ENCODE measurements at places on chromosomes 7 and 10.

DNA sequence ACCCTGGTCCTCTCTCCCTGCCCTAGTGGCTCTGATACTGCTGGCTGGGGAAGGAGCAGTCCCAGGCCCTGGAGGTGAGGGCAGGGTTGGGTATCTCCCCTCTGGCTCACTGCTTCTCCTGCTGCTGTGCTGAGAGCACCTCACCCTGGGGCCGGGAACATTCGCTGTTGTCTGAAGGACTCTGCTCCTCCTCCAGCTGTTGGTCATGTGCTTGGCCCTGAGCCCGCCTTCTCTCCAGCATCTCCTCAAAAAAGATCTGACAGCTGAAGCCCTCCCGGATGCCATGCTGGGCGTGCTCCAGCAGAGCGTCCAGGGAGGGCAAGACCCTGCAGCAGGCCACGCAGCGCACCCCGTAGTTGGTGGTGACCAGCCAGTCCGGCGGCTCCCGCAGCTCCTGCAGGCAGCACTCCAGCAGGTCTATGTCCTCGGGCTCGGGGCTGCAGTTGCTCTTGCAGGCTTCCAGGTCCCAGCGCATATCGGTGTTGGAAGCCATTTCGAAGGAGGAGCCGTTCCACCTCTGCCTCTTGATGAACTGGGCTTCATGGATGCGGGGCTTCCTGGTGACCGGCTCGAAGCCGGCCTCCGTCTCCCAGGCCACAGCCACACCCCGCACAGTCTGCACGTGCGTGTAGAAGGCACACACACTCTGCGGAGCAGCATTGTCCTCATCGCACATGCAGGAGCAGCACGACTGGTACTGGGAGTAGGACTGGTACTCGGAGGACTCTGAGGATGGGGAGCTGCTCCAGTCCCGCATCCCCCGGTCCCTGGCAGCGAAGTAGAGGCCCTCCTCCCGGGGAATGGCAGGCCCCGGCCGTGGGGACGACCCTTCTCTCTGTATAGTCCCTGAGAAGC is 2.1 kb downstream of the FAM170B start:
- no peak for DNase-seq

DNA sequence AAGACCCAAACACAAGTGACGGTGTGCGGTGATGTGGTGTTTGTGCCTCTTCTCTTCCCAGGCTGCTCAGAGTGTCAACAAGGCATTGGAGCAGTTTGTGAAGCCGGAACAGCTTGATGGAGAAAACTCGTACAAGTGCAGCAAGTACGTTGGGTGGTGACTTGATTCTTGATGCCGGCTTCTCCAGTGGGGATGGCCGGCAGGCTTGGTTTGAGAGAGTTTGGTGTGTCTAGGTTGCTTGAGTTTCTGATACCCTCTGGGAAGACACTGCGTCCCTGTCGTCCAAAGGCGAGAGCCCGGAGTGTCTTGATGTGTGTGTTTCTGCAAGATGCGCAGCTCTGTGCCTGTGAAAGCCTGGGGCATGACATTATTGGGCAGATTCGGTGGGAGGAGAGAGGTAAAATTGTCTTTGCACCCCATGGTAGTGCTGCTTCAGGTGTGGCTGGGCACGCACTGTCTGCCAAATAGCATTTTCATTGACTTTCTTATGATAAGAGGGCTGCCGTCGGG is 111.8 kb downstream of the ANKRD61 start:
- no peak for DNase-seq

DNA sequence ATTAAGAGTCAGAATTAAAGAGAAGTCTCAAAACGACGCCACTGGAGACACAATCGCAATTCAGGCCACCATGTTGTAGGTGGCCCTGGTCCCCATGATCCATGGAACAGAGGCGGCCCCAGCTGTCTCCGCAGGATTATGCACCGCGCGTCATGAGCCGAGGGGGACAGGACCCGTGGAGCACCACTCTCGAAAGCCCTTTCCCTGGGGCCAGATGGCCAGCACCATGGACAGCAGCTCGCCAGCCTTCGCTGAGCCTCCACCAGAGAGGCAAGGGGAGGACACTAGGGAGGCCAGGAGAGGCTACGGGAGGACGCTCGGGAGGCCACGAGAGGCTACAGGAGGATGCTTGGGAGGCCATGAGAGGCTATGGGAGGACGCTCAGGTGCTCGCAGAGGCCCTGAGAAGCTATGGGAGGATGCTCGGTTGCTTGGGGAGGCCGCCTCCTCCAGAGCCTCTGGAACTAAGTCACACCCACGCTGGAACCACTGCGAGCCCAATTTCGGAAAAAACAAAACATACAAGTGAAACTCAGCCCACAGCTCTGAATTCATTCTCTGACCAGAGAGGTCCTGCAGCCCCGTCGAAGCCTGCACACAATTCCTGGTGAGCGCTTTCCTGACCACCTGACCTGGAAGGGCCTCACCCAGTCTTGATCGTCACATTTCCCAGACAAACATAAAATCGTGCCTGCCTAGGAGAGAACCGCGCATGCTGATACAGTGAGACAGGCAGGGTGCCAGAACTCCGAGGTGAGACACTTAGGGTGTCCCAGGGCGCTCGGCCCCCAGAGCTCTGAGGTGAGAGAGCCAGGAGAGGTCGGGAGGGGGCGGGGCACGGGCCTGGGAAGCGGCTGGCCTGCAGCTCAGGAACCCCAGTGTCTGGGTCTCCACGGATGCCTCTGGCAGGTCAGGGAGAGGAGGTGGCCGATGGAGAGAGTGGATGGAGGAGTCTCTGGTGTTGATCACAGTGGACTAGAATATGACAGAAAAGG is 224.4 kb downstream of the PTPRN2 start:
- no peak for DNase-seq

DNA sequence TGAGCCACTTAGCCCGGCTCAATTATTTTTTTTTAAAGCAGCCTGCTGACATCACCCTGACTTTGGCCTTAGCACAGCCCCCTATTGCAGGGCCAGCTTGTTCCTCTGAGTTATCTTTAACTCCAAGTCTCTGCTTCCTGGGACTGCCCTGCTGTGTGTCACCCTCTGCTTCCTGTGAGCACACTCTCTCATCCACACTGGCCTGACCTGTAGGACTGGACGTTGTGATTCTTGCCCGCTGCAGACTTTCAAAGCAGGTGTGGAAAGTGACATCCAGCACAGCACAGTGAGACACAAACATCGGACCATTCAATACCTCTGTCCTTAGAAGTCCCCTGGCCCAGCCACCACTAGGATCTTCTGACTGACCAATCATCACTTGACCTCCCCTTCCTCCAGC is 26.4 kb upstream of the HSPA12A start:
- DNase-seq = no peak

DNA sequence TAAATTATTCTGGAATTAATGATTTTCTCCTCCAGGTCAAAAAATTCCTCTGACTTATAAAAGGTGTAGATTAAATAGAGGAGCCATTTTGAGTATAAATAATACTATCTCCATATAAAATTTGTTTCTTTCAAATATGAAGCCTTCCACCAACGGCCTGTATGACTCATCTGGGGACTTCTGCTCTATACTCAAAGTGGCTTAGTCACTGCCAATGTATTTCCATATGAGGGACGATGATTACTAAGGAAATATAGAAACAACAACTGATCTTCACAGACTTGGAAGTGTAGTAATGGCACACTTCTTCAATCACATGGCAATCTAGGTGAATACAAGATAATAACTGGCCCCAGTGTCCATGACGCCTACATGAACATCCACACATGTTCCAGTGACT is 335.6 kb upstream of the HGF start:
- DNase-seq = no peak

DNA sequence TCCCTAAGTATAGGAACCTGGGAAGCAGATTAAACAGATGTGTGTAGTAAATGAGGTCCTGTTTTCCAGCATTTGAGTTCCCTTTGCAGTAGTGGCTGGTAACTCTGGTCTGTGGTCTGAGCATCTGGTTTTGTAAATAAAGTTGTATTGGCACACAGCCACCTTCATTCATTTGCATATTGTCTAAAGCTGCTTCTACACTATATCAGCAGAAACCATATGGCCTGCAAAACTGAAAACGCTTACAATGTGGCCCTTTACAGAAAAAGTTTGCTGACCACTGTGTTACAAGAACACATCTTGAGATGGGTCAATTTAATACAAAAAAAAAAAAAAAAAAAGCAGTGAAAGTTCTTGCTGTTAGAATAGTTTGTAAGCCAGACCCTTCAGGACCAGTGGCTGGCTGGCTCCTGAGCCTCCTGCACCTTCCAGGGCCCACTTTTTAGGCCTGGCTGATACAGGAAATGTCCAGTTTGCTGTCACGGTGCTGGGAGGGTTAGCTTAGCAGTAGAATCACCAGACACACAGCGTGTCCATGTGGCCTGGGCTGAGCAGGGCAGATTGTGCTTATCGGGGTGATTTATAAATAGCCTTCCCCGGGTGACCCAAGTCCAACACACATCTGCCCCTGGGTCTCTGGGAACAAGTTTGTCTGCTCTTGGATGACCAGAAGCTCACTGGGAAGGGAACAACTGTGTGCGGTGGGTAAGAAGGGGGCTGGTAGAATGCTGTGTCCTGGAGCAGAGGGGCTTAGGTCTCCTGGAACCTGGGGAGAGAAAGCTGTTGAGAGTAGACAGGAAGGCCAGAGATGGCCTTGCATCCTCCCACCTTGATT is 1.4 kb downstream of the C10orf71 start:
- DNase-seq = no peak

GRCh38 chr7:132142006-132142405 is 434.3 kb downstream of the PLXNA4 start:
- no peak for DNase-seq

GRCh38 chr7:143490717-143491306 is 13.1 kb downstream of the TAS2R41 start:
- no peak for DNase-seq

- no peak for DNase-seq
These were observed 50.9 kb downstream of the DOCK1 start for GRCh38 chr10:126955934-126956711.

GRCh38 chr7:55432939-55433784 is 68.0 kb downstream of the LANCL2 start:
- no peak for DNase-seq

DNA sequence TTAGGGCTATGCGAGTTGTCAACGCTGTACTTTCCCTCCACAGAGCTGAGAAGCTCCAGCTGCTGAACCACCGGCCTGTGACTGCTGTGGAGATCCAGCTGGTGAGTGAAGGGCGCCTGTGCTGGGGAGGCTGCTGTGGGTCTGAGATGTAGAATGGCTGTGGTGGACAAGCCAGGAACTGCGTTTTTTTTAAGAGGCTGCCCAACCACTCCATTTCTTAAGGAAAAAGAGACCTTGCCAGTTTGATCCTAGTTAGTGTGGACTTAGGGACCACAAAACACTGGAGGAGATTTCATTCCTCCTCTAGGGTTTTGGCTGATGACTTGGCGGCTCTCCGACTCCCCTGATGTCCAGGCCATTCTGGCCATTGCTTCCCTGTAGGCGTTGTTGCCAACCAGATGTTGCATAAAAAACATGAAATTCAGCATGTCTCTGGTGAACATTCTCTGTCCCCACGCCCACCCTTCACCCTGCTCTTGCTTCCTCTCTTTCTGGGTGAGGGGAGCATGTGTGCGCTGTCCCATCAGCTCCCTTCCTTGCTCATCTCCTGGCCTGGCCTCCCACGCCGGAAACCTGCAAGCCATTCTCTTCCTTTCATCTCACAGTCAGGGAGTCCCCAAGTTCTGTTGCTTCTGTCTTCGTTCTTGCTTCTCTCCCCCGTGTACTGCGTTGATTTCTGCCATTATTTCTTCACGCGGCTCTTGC is 30.9 kb downstream of the CRCP start:
- DNase-seq = no peak

GRCh38 chr10:102781921-102782557 is 38.3 kb downstream of the WBP1L start:
- DNase-seq = no peak

GRCh38 chr7:69603351-69603750 is 5.1 kb downstream of the AUTS2 start:
- DNase-seq = no peak

DNA sequence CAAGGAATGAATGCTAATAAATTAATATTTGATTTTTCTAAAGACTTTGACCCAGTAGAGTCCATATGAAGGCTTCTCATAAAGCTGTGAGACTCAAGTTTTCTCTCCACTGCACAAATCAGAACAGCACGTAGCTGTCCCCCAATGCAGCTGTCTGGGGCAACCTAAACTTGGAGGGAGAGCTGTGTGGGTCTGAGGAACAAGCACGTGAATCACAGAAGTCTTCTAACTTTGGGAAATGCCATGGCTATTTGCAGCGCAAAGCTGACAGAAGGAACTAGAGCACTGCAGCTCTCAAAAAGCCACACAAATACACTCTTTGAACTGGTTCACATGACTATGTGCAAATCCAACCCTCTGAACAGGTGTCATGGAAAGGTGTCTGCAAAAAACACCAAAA is 47.9 kb downstream of the COL1A2 start:
- no peak for DNase-seq

GRCh38 chr10:102306006-102306405 is 60.7 kb downstream of the GBF1 start:
- DNase-seq = no peak

DNA sequence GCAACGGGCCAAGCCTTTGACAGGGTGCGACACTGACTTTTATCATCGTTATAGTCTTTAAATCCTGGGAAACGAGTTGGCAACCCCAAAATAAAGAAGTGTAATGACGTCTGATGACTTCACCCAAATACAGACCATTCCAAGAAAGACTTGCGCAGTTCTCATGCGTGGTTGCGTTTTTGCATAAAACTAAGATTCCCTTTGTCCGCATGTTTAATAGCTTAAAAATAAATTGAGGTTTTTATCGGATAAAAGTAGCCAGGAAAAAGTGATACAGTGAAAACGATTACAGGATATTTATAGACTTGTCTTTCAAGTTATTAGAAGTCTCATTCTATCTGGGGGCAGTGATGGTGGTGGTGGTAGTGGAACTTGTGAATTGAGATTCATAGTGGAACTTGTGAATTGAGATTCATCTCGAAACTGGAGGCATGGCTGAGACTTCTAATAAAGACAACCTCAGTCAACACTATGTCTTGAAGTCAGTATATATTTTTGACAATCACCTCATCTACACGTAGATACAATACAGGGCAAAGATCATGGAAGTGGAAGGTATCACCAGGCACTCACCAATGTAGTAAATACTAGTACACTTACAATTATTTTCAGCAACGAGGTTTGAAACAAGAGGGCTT is 1.2 kb upstream of the NAMPT start:
- no peak for DNase-seq

Measured in NCI-H187 (cell line).